ENCODE measurements at places on chromosomes 3 and 15.

DNA sequence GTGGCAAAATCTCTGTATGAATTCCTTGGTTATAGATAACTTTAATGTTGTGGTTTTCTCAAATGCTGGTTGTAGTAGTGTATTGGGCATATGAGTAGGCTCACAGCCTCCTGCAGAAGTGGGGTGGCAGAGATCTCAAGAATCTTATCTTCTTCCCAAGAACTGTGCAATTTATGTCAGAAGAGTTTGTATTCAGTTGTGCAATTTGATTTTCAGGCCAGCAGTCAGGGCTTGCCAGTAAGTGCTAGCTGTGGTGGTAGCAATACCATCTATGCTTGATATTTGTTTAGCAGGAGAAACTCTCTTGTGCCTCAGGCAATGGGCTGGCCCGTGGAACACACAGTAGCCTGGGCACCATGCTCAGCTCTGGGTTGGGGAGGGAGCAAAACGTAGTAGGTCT, 58.4 kb upstream of the GOLIM4 start:
- DNase-seq = no peak

DNA sequence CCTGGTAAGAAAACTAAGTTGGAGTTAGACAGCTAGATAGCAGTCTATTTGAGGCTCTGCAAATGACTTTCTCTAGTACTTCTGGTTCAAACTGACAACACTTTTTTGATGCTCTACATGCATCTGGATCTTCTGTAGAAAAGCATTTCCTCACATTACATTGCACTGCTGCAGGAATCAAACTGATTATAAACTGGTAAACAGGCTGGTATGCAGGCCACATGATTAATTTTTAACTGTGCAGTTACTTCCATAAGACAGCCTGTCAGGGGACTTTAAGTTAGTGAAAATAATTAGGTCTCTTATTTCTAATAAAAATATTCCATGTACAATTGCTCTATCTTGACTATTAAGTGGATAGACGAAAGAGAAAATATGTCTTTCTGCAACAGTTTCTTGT, 550.0 kb upstream of the ALCAM start:
- DNase-seq = no peak

- no peak for DNase-seq
Measured at GRCh38 chr3:150960708-150961684, 11.5 kb downstream of the CLRN1 start.

GRCh38 chr15:33467816-33468163, 157.0 kb downstream of the RYR3 start:
- DNase-seq = no peak

- no peak for DNase-seq
Measured at GRCh38 chr3:24591661-24592555, 97.3 kb upstream of the THRB start.

DNA sequence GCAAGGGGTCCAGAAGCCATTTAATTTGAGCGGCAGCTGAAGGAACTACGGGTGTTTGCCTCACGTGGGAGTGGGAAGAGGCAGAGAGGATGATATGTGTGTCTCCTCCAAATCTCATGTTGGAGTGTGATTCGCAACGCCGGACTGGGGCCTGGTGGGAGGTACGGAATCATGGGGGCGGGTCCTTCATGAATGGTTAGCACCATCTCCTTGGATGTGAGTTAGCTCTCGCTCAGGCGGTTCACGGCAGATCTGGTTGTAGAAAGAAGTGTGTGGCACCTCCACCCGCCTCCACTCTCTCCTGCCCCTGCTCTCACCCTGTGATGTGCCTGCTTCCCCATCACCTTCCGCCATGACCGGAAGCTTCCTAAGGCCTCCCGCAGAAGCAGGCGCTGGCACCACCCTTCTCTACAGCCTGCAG, 25.4 kb downstream of the XXYLT1 start:
- DNase-seq = no peak

DNA sequence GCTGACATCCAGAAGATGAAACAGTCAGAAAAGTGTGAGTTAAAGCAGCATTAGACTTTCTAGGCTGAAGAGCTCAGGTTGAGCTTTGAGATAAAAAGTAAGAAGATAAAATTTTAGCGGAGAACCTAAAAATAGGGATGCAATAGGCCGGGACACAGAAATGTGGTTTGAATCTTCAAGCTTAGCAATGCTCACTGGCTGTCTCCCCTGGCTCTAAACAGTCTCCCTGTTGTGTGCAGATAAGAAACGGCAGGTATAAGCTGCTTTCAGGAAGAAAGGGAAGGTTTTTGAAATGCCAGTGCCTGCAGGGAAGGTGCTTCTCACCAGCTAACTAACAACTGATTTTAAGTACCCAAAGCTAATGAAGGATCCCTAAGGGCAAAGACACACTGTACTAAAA, 718.7 kb upstream of the SGO1 start:
- no peak for DNase-seq

DNA sequence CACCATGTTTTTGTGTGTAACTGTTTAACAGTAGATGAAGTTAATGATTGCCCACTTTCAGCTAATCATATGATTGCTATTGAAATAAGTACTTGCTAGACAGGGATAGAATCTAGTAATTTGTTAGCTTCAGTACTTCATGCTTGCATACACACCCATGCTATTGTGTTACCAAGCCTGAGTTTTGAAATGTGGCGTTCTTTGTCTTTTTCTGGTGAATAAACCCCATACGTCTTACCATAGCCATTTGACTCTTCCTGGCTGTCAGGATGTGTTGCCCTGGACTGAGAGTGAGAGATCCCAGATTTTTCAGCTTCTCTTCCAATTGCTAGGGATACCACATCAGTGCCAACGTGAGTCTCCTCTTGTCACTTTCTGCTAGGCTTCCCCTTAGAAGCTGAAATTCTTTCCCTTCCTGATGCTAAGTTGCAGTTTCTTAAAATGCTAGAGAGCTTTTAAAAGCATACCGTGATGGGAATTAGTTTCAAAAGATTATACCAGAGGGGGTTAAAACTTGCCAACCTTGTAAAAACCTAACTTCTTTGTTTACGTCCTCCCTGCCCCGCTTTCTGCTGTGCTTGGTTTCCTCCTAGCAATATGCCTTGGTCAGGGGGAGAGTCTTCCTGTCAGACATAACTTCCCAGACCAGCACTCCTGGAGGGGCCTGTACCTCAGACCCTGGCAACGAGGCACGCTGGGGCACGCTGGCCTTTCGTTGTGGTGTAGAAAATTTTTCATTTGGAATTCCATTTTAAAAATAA, 62.9 kb upstream of the ULK4 start:
- DNase-seq = no peak

- no peak for DNase-seq
Measured at GRCh38 chr15:91411586-91411985, 311.5 kb downstream of the SV2B start.

GRCh38 chr3:39920271-39920670, 110.9 kb downstream of the MYRIP start:
- DNase-seq = no peak

- no peak for DNase-seq
Measured at GRCh38 chr3:144737281-144737680, 765.7 kb downstream of the DIPK2A start.

- DNase-seq = no peak
Measured at GRCh38 chr3:71046791-71047190, 536.7 kb downstream of the FOXP1 start.

GRCh38 chr15:70447521-70447920, 315.8 kb downstream of the UACA start:
- no peak for DNase-seq

DNA sequence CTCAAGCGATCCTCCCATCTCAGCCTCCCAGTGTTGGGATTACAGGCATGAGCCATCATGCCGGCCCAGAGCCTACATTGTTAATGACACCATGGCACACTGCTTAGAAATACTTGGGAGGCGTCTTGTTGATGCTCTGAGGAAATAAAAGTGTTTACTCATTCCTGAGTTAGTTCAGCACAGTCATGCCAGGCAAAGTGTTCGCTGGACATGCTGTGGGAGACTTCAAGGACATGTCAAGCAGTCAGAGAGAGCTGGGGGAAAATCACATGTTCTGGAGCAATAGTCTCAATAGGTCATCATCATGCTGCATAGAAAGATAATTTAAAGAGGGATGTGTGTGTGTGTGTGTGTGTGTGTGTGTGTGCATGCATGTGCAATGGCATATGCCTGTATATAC, 37.5 kb downstream of the TTC23 start:
- no peak for DNase-seq

DNA sequence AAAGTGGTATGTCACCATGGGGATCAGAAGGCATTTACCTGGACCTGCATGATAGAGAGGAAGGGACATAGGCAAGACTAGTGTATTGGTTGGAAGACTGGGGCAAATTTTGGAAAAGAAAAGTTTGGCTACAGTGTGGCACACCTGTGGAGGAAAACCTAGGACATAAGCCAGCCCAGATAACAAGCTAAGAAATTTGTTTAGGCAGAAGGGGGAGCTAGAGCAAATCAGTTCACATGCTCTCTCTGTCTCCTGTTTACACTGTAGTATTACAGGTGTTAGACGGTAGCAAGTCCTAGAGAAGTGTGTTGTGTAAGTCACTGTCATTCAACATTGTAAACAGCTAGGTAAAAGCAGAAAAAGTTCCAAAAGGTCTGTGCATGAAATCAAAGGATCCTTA, 11.9 kb upstream of the ALDH1A2 start:
- no peak for DNase-seq

Measured in B cell (primary cell).